Kidney (tissue), 22 donors: ENCODE measurements at places on chromosomes 11 and 22. TPM values are rescaled to one million over a fixed set of nuclear protein-coding genes. Genes with fewer than 3 reads are reported as not detected.

Gene SEC14L6
- polyA plus RNA-seq, result 16.5 TPM

Gene CALCA
- polyA plus RNA-seq, result 29.8 TPM

Gene ALDH3B1
- polyA plus RNA-seq, result 20.9 TPM

Gene APOA5
- polyA plus RNA-seq, result not detected

Gene NRGN
- polyA plus RNA-seq, result 55.9 TPM

Gene POTEH
- polyA plus RNA-seq, result not detected

- H3K27ac ChIP-seq, result no peak overlapping the region
- no peaks in the 10 kb centered on the region for H3K36me3 ChIP-seq
- H3K4me1 ChIP-seq, result no peaks in the 10 kb centered on the region
- no peak for DNase-seq
- no peak overlapping the region for H3K4me3 ChIP-seq
- no peaks in the 10 kb centered on the region for H3K27me3 ChIP-seq
These were observed 139.4 kb downstream of the SPATA19 start for GRCh38 chr11:133705873-133706272.

DNA sequence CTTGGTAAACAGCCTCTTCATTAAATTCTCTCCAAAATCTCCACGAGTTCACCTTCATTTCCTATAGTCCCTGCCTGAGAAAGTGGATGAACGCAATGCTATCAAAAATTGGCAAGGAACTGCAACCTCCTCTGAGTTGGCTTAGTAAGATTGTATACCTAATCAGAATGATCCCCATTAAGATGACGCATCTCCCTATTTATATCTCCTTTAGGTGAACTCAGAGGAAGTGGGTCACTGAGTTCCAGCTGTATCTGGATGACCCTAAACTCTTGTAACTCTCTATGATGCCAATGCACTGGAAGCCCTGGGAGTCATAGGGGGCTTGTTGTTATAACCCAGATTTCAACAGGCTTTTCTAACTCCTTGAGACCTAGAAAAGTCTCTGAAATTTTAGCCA is 48.2 kb downstream of the OR10A6 start:
- no peak for DNase-seq
- no peaks in the 10 kb centered on the region for H3K36me3 ChIP-seq
- H3K27ac ChIP-seq, result no peak overlapping the region
- H3K4me1 ChIP-seq, result no peaks in the 10 kb centered on the region
- H3K27me3 ChIP-seq, result no peaks in the 10 kb centered on the region
- H3K4me3 ChIP-seq, result no peak overlapping the region

GRCh38 chr11:66076561-66076960 is 6.5 kb downstream of the PACS1 start:
- H3K27me3 ChIP-seq, result no peaks in the 10 kb centered on the region
- no peak overlapping the region for H3K4me3 ChIP-seq
- no peak overlapping the region for H3K27ac ChIP-seq
- no peaks in the 10 kb centered on the region for H3K4me1 ChIP-seq
- DNase-seq, result no peak

DNA sequence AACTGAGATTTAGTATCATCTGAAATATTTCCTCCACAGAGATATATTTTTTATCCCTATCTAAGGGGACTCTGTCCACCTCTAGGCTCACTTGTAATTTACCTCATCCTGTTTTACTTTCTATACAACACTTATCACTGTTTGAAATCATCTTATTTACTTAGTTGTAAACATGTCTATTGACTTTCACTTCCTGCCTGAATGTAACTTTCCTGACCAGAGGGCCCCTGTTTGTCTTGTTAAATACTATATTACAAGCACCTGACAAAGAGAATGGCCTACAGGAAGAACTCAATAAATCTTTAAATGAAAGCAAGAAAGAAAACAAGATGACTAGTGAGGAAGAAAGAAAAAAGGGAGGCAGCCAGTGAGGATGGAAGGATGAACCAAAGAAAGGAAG is 1727.5 kb downstream of the LRRC4C start:
- H3K4me1 ChIP-seq, result no peaks in the 10 kb centered on the region
- no peak for DNase-seq
- no peaks in the 10 kb centered on the region for H3K36me3 ChIP-seq
- no peak overlapping the region for H3K4me3 ChIP-seq

DNA sequence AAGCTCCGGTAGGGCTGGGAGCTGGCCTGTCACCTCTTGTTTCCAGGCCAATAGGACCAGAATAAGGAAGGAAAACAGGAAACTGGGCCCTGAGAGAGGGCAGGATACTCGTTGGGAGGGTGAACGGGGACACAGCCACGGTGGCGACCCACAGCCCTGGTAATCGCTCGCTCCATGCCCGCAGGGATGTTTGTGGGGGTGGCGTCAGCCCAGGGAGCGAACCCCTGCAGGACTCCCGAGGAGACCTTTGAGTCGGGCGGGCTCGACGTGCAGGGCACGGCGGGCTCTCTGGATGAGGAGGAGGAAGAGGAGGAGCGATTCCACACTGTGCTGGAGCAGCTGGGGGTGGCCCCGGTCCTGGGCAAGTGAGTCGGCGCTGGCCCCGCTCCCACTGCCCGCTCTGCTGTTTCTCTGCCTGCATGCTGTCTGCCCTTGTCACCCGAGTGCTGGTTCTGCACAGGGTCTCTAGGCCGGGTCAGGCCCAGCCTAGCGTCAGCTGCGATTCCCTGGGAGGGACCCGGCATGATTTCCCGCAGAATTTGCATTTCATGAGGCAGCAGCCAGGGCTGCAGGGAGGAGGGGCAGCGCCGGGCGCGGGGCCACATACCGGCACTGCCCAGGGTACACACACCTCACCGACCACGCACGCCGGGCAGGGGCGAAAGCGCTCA is 1.6 kb downstream of the CRACR2B start:
- no peaks in the 10 kb centered on the region for H3K4me1 ChIP-seq
- peak overlapping the region; percentile 51 for H3K4me3 ChIP-seq
- H3K27ac ChIP-seq, result peak overlapping the region; percentile 23
- DNase-seq, result no peak
- no peaks in the 10 kb centered on the region for H3K27me3 ChIP-seq

DNA sequence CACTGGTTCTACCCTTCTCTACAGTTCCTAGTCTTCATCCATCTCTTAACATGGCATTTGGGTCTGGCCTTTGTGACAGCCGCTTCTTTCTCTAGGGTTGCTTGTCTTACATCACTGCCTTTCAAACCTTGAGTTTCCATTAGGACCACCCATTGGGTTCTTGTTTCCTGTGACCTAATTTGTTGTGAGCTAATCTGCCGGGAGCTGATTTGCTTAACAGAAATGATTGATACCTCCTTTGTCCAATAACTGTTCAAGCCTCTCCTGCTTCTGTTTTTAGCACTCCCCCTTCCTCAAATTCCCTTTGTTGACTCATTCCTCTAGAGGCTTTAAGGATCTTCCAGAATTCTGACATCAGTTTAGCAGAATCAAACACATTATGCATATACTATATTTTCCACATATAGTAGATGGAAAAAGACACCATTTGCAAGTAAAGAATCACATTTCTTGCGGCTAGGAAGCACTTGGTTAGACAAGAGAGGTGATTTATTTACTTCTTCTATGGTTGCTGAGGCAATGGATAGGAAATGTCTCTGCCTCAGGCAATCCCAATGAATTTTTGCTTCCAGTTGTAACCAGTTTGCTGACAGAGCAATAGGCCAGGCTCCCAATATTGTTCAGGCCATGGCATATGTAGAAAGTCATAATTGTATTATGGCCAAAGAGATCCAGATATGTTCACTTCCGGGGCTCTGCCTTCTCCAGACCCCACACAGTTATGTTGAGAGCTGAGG is 130.7 kb downstream of the SNX19 start:
- H3K36me3 ChIP-seq, result no peaks in the 10 kb centered on the region
- H3K27me3 ChIP-seq, result no peaks in the 10 kb centered on the region
- no peak overlapping the region for H3K4me3 ChIP-seq
- no peak overlapping the region for H3K27ac ChIP-seq

DNA sequence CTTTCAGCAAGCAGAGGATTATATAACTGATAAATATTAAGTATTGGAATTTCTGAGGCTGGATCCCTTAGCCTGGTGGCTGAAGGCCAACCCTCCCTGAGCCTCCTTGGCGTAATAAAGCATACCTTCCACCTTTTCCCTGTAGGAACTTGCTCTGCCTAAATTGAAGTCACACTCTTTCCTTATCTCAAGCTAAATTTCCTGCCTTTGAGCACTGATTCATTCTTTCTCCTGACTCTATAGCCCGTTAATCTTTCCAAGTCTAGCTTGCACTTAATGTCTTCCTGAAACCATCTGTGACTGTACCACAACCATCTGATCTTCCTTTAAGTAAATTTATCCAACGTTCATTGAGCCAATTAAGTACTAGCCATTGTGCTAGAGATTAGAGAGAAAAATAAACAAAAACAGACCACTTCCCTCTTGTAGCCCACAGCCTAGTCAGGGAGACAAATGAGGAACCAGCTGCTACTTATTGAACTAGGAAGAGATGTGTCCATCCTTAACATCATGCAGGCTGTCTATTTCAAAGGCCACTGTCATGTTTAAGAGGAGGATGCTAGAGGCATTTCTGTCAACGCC is 62.9 kb downstream of the GRK3 start:
- H3K36me3 ChIP-seq, result no peaks in the 10 kb centered on the region
- no peak for DNase-seq
- H3K27ac ChIP-seq, result no peak overlapping the region
- H3K27me3 ChIP-seq, result no peaks in the 10 kb centered on the region
- peaks cover 2% of the 10 kb centered on the region for H3K4me1 ChIP-seq

DNA sequence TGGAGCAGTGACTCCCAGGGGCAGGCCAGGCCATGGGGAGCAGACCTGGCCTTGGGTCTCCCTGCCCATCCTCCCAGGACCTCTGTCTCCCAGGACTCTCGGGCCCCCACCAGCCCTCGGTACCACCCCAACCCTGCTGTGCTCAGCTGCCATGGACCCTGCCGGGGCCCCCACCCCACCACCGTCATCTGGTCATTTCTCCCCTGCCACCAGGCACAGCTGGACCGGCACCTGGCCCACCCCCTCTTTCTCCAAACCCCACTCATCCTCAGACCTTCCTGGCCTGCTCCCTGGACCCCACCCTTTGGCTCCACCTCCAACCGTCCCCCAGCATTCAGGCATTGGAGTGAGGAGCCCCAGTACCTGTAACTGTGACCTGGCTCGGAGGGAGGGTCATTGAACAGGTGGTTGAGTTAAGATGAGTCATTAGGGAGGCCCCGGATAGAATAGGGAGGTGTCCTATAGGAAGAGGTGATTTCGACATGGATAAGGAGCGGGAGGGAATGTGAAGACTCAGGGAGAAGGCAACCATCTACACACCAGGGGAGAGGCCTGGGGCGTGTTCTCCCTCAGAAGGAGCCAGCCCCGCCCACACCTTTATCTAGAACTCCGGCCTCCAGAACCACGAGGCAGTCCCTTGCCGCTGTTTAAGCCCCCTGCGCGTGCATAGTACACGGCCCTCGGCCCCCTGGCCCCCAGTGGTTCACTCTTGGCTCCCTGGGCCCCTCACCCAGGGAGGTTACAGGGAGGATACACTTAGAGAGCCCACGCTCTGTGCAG is 1395.9 kb downstream of the BRD1 start:
- H3K27me3 ChIP-seq, result no peaks in the 10 kb centered on the region
- no peaks in the 10 kb centered on the region for H3K36me3 ChIP-seq
- H3K4me3 ChIP-seq, result no peak overlapping the region
- H3K4me1 ChIP-seq, result no peaks in the 10 kb centered on the region
- H3K27ac ChIP-seq, result no peak overlapping the region

DNA sequence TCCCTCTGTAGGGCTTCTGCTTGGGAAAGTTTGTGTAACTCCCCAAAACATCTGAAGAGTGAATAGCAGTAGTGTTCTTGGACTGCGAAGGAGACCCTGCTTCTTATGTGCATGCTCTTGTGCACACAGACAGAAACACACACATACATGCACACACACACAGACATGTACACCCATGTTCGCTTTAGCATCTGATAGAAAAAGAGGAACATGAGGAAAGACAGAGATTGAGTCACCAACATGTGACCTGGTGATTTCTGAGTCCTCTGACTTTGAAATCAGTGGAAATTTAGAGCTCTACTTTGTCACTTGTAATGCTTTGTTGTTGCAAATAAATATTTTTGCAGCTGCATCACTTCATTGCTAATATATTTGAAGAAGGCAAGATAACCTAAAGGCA is 23.8 kb downstream of the CD44 start:
- H3K36me3 ChIP-seq, result no peaks in the 10 kb centered on the region
- H3K4me3 ChIP-seq, result no peak overlapping the region
- no peaks in the 10 kb centered on the region for H3K4me1 ChIP-seq
- H3K27me3 ChIP-seq, result no peaks in the 10 kb centered on the region

DNA sequence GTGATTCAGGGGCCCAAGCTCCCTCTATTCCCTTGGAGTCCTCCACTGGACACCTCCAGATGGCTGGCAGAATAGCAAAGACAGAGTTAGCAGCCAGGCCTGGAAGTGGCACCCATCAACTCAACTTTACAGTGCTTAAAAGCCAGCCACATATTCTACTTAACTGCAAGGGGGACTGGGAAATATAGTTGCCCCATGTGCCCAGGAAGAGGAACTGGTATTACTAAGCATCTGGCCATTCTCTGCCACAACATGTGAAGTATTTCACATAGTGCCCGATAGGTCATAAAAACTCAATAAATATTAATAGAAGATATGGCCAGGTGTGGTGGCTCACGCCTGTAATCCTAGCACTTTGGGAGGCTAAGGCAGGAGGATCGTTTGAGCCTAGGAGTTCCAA is 5.5 kb upstream of the IL10RA start:
- no peak overlapping the region for H3K4me3 ChIP-seq
- no peak overlapping the region for H3K27ac ChIP-seq
- no peaks in the 10 kb centered on the region for H3K4me1 ChIP-seq
- H3K27me3 ChIP-seq, result no peaks in the 10 kb centered on the region

DNA sequence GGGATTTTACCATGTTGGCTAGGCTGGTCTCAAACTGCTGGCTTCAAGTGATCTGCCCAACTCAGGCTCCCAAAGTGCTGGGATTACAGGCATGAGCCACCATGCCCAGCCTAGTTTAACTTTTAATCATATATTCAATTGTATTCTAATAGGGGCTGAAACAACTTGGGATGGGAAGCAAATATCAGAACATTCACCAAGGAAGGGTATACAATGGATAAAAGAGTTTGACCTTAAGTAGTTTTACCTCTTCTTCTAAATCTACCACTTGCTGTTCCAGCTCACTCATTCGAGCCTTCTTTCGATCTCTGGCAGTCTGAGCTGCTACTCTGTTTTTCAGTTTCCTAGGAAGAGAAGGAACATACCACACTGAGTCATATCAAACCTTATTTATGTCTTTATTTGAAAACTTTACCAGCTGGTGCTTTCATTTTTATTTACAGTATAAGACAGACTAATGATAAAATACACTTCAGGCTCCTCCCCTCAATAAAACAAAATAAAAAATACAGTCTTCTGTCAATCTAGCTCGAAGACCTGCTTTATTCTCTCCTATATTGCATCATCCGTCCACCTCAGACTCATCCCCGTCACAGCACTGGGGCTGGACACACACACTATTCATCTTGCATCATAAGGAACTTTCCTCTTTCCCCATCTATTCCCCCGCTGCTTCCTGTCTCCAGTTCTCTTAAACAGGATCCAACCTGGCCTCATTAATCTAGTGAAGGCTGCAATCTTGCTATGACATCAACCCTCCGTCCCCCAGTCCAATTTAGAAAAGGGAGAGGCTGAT is 1.4 kb downstream of the XBP1 start:
- H3K27me3 ChIP-seq, result no peaks in the 10 kb centered on the region
- H3K36me3 ChIP-seq, result peaks cover 38% of the 10 kb centered on the region
- peaks cover 4% of the 10 kb centered on the region for H3K4me1 ChIP-seq
- H3K4me3 ChIP-seq, result peak overlapping the region; percentile 86

GRCh38 chr22:17242641-17243040 is 23.4 kb upstream of the ADA2 start:
- H3K36me3 ChIP-seq, result no peaks in the 10 kb centered on the region
- H3K4me3 ChIP-seq, result no peak overlapping the region
- no peak for DNase-seq
- H3K27me3 ChIP-seq, result no peaks in the 10 kb centered on the region
